ENCODE measurements at places on chromosomes 3 and 15.

- peak; percentile 16 for DNase-seq
Measured at GRCh38 chr15:90956274-90957030, 1.8 kb downstream of the RCCD1 start.

DNA sequence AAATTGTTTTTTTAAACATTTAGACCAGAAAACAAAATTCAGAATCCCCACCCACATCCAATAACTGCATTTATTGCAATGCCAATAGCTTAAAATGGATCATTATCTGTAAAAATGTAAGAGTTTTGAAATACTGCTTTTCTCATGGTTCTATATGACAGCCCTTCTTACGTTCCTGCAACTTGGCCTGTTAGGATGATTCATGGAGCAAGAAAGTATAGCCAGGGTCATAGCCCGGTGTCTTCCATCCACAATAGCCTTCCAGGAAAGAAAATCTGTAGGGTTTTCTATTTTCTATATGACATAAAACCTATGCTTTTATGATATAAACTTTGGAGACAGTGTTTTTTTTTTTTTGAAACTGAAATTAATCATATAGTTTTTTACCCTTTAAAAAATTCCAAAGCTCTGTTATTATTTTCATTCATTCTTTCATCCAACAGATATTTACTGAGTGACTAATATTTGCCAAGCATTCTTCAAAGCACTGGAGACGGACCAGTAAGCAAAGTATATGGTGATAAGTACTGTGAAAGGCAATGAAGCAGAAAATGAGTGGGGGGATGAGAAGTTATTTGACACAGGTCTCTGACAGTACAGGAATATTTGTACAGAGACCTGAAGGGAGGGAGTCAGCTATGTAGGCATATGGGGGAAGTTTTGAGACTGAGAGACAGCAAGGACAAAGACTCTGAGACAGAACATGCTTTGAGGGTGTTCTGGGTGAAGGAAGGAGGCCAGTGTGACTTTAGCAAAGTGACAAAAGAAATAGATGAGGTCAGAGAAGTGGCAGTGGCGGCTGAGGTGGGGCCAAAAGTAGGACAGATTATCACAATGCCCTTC lies 29.0 kb upstream of the SLC2A2 start:
- DNase-seq, result no peak

DNA sequence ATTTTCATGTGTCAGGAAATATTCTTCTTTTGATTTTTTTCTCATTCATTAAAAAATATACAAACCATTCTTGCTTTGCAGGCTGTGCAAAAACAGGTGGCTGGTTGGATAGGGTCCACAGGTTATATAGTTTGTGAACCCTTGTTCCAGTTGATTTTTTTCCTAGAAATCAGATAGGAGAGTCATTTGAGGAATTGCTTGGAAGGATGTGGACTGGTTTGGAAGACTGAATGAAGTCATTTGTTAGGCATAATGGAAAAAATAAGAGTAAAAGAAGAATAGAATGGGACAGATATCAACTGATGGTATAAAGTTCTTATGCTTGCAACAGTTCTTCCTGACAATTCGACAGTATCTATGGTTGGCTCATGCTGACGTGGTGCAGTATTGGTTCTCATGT lies 189.4 kb downstream of the PTPRG start:
- DNase-seq, result no peak

- no peak for DNase-seq
Measured at GRCh38 chr15:63473749-63473998, 30.7 kb upstream of the USP3 start.

DNA sequence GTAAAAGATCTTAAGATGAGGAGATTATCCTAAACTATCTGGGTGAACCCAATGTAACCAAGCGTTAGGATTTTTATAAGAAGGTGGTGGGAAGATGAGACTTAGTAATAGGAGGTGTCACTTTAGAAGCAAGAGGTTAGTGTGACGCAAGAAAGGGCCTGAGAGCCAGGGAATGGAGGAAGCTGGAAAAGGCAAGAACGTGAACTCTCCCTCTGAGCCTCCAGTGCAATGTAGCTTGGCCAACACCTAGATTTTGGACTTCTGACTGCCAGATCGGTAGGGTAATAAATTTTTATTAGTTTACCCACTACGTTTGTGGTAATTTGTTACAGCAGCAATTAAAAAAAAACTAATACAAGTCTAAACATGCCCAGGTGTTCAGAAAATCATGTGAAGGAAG lies 20.8 kb upstream of the CNTN6 start:
- no peak for DNase-seq

DNA sequence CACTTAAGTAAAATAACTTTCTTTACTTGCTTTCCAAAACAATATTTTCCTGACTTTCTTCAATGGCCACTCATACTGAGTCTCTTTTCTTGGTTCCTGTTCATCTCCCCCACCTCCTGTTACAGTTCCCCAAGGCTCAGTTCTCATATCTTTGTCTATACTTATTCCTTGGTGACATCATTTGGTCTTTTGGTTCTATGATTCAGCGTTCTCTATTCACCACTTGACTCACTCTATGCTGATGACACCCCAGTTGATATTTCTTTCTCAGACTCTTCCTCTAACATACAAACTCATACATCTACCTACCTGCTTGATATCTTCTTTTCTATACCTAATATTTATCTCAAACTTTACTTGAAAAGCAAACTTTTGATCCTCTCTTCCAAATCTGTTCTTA lies 85.0 kb upstream of the P3H2 start:
- DNase-seq, result no peak

- no peak for DNase-seq
Measured at GRCh38 chr3:124041553-124041952, 49.6 kb upstream of the ROPN1 start.

DNA sequence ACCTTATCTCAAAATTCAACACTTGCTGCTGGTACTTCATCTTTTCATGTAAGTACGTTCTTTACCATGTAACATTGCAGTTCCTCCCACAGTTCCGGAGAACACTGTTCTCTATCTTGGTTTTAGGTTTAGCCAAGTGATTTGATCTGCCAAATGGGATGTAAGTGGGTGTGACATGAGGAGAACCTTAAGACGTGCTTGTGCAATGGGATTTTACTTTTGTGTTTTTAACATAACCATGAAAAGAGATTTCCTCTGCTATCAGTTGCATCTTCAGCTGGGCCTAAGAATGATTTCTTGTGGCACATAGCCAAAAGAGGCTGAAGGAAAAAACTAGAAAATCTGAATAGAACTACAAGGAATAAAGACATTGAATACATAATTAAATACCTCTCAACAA lies 894.5 kb upstream of the ALCAM start:
- DNase-seq, result no peak

GRCh38 chr15:64282701-64283100 lies 73.3 kb downstream of the CSNK1G1 start:
- DNase-seq, result no peak

GRCh38 chr15:94168250-94168649 lies 63.1 kb upstream of the MCTP2 start:
- no peak for DNase-seq

GRCh38 chr3:57855281-57855680 lies 99.2 kb downstream of the SLMAP start:
- no peak for DNase-seq

DNA sequence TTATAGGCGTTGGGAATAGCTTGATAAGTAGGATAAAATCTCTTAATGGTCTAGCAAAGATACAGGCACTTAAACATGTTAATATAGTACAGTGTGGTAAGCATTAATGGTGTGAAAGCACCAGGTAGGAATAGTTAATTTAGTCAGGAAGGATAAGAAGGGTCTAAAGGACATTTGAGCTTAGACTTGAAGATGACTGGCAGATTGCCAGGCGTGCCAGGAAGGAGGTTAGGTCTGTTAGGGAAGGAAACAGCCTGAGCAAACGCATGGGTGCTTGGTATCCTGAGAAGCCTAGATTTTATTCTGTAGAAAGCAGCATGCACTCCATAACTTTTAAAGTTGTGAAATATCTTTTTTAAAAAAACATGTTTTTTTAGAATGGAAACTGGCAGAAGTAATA lies 17.7 kb downstream of the SEC62 start:
- no peak for DNase-seq

All from stimulated activated CD8-positive, alpha-beta memory T cell treated with anti-CD3 and anti-CD28 coated beads, Interleukin-7, amount 100 ng/mL, for 4 hours (primary cell).